Thoracic aorta (tissue), 2 donors: ENCODE measurements at places on chromosomes 2 and 18. TPM values are rescaled to one million over a fixed set of nuclear protein-coding genes. Genes with fewer than 3 reads are reported as not detected.

- no peak for DNase-seq
- H3K36me3 ChIP-seq, result no peaks in the 10 kb centered on the region
- H3K27ac ChIP-seq, result no peak overlapping the region
- no peaks in the 10 kb centered on the region for H3K4me1 ChIP-seq
- no peak overlapping the region for H3K4me3 ChIP-seq
- no peaks in the 10 kb centered on the region for H3K27me3 ChIP-seq
Measured at GRCh38 chr2:25651066-25651465, 22.3 kb downstream of the DTNB start.

DNA sequence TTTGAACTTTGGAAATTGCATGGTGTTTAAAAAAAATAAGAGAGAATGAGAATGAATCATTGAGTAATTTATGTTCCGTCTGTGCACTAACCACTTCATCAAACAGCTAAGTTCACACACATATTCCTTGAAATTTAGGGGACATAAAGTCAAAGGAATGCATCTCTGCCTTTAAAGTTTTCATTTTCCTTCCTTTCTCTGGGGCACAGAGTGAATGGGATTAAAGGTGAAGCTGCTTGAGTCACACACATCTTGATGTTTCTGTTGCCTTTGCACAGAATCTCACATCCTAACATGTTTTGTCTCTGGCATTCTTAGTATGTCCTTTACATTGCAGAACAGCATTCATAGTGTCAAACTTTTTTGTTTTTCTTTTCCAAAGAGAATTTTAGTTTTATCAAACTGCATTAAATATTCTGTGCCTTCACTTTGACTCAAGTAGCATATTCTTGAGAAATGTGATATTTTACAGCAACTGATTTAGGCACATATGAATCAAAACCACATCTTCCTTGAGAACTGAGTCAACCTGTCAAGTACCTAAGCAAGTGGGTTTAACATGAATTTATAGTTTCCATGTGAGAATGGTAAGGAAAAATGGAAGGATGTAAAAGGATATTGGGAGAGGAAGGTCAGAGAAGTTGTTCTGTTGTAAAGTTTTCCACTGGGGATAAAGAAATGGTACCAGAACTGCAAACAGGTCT is 169.1 kb upstream of the THUMPD2 start:
- H3K27me3 ChIP-seq, result no peaks in the 10 kb centered on the region
- H3K4me3 ChIP-seq, result no peak overlapping the region
- no peaks in the 10 kb centered on the region for H3K4me1 ChIP-seq
- DNase-seq, result no peak
- H3K27ac ChIP-seq, result no peak overlapping the region

GRCh38 chr18:26453386-26453901 is 94.9 kb downstream of the KCTD1 start:
- no peaks in the 10 kb centered on the region for H3K36me3 ChIP-seq
- DNase-seq, result no peak
- no peaks in the 10 kb centered on the region for H3K4me1 ChIP-seq
- H3K27ac ChIP-seq, result no peak overlapping the region

- DNase-seq, result no peak
- no peaks in the 10 kb centered on the region for H3K27me3 ChIP-seq
- no peak overlapping the region for H3K27ac ChIP-seq
- no peaks in the 10 kb centered on the region for H3K4me1 ChIP-seq
- no peak overlapping the region for H3K4me3 ChIP-seq
Measured at GRCh38 chr2:119123389-119123788, 35.2 kb downstream of the C1QL2 start.

DNA sequence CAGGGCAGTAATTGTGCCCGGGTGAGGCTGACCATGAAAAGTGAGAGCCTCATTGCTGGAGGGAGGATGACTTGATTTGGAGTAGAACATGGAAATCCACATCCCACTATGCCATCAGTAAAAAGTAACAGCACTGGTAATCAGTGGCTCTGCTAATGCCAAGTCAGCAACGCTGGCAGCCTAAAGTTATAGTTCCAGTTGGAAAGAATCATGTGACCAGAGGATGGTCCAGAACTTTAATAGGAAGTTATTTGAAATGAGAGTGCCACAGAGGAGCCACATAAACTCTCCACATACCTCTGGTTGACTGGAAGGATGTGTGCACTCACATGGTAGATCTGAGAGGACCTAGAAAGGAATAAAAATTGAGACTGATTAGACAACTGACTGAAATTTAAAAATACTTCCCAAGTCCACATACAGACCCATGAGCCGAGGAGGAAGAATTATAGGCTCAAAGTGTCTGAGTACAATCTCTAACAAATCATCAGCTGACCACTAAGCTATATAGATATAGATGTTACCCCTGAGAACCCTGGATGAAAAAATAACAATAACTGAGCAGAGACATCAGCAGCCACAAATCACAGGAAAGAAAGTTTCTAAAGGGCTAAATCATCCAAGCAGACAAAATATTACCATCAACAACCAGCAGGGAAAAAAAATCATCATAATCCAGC is 346.8 kb downstream of the STK39 start:
- H3K4me1 ChIP-seq, result no peaks in the 10 kb centered on the region
- no peaks in the 10 kb centered on the region for H3K36me3 ChIP-seq
- no peak for DNase-seq
- H3K27me3 ChIP-seq, result no peaks in the 10 kb centered on the region
- no peak overlapping the region for H3K4me3 ChIP-seq

DNA sequence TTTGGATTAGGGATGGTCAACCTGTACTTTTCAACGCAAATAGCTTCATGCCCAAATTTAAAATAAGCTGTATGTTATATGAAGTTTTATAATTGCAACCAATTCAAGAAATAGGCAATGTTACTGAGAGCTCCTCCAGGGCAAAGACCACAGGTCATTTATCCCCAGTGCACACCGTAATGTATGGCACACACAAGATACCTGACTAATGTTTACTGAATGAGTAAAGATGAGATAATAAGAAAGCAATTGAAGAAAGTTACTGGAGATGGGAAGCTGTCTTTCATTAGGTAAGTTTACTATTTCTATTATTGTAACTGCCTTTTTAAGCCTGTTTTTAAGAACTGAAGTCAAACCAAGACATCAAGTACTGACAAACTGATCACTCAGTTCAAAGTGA is 184.5 kb upstream of the VRK2 start:
- no peaks in the 10 kb centered on the region for H3K27me3 ChIP-seq
- H3K4me3 ChIP-seq, result no peak overlapping the region
- no peaks in the 10 kb centered on the region for H3K4me1 ChIP-seq
- no peak for DNase-seq

DNA sequence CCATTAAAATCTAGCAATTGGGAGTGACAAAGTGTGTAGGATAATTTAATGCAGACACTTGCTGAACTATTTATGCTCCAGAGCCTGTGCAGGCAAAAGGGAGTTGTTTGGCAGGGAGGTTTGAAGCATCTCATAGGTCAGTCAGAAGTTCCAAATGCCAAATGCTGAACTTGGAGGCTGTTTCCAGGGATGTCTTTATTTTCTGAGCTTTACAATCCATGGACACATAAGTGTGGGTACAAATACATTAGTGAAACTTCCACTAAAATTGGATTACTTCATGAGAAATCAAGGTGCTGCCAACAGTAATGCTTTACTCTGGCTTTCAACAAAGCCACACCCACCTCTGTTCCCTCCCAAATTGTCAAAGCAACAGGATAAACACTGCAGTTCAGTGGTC is 422.1 kb upstream of the SETBP1 start:
- no peaks in the 10 kb centered on the region for H3K36me3 ChIP-seq
- no peaks in the 10 kb centered on the region for H3K27me3 ChIP-seq

DNA sequence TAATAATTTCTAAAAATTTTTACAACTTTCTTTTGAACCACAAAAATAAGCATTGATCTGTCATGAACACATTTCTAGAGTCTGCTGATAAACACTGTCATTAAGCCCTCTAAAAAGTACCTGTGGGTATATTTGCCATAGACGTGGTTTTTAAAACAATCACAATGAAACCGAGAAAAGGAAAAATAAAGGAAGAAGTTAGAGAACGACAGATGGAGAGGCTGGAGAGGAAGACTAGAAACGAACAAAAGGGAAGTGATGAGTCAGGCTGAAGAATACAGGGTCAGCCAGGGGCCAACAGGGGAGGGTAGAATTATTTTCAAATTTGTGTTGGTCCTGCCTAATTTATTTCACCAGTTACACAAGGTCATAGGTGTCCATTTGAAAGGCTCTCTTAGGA is 62.0 kb downstream of the MYL12B start:
- H3K4me3 ChIP-seq, result no peak overlapping the region
- H3K27me3 ChIP-seq, result no peaks in the 10 kb centered on the region
- DNase-seq, result no peak
- H3K27ac ChIP-seq, result no peak overlapping the region
- no peaks in the 10 kb centered on the region for H3K4me1 ChIP-seq

GRCh38 chr2:27956888-27957287 is 66.4 kb downstream of the BABAM2 start:
- H3K27me3 ChIP-seq, result no peaks in the 10 kb centered on the region
- H3K4me3 ChIP-seq, result no peak overlapping the region
- no peaks in the 10 kb centered on the region for H3K36me3 ChIP-seq
- H3K27ac ChIP-seq, result no peak overlapping the region

DNA sequence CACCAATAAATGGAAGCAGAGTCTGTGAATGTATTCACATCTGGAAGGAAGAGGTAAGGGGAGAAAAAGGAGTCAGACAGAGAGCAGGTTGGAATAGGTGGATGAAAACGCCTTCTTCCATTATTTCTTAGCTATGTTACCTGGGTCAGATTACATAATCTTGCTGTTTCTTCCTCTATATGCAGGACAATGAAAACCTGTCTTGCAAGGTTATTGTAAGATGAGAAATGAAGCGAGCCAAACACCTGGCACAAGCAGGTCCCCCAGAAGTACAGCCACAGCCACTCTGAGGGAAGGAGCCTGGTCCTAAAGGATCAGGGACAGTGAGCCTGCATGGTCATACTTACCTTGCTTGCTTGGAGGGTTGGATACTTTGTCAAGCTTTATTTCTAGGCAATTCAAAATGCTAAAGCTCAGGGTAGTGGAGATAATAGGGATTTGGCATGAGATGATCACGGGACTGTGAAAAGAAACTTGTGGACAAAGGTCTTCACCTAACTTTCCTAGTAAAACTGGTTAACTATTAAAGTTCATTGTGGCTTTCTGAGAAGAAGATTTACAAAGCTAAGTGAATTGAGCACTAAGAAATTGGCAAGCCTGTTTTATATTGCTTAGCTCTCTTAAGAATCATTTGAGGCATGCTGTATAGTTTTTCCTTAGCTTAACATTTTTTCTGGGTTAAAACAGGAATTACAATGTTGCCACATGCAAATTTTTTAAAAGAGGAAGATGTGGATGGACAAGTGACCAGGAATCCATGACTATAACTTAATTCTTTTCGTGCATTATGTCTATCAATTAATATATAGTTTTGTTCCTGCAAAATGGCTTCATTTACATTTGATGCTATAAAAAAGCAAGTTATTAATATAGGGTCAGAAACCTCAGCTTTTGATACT is 15.7 kb upstream of the PLA2R1 start:
- no peak overlapping the region for H3K27ac ChIP-seq
- peaks cover 6% of the 10 kb centered on the region for H3K4me1 ChIP-seq
- no peaks in the 10 kb centered on the region for H3K36me3 ChIP-seq
- no peak for DNase-seq
- no peaks in the 10 kb centered on the region for H3K27me3 ChIP-seq

- DNase-seq, result no peak
- H3K27ac ChIP-seq, result peak overlapping the region; percentile 83
- no peaks in the 10 kb centered on the region for H3K27me3 ChIP-seq
- no peaks in the 10 kb centered on the region for H3K36me3 ChIP-seq
- no peak overlapping the region for H3K4me3 ChIP-seq
- peaks cover 68% of the 10 kb centered on the region for H3K4me1 ChIP-seq
Measured at GRCh38 chr18:48825101-48825745, 125.5 kb downstream of the SMAD7 start.

DNA sequence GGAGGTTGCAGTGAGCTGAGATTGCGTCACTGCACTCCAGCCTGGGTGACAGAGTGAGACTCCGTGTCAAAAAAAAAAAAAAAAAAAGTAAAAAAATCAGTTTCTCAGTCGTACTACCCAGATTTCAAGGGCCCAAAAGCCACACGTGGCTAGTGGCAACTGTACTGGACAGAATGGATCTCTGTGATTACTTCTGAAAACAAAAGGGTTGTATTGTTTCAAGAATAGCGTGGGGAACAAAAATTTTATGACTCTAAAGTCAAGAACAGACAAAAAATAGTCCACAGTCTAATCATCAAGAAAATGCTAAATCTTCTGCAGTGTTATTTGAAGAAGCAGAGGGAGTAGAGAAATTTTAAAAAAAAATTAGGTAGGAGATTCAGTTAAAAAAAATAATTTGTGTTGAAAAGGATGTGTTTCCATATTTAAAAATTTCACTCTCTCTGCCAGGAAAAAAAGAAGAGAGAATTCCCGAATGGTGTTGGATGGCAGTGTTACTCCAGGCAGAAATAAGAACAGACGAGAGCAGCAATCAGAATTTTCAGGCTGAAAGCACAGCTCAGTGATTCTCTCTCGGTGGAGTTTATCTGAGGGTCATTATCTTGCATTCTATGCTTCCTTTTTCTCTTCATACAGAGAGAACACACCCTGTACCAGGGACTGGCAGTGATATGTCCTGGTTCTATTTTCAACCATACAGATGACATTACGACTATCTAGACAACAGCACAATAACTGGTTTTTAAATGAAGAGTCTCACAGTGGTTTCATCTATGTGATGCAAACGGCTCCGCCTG is 61.8 kb downstream of the CABYR start:
- H3K27ac ChIP-seq, result no peak overlapping the region
- no peak overlapping the region for H3K4me3 ChIP-seq
- H3K4me1 ChIP-seq, result peaks cover 9% of the 10 kb centered on the region

DNA sequence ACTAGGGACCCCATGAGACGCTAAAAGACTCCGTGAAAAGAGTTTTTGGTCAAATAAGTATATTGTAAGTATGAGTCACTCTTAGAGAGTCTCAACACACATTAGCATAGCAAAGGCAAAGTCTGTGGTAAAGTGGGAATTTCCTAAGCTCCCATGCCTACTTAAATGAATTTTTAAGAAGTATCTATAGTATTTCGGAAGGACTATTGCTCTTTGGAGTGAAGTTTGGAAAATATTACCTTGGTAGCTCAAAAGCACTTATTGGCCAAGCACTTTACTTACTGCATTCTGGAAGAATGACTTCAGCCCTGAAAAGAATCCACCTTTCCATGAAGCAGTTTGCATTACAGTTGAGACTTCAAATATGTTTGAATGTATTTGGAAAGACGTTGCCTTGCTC is 57.1 kb downstream of the CAVIN2 start:
- H3K27me3 ChIP-seq, result no peaks in the 10 kb centered on the region
- H3K27ac ChIP-seq, result no peak overlapping the region
- no peak overlapping the region for H3K4me3 ChIP-seq
- H3K4me1 ChIP-seq, result no peaks in the 10 kb centered on the region

GRCh38 chr18:55096263-55096951 is 137.1 kb upstream of the CCDC68 start:
- H3K4me1 ChIP-seq, result no peaks in the 10 kb centered on the region
- no peak overlapping the region for H3K27ac ChIP-seq
- no peaks in the 10 kb centered on the region for H3K27me3 ChIP-seq
- no peak for DNase-seq
- no peaks in the 10 kb centered on the region for H3K36me3 ChIP-seq

ZSWIM2 gene
- not detected for total RNA-seq

ELAC1 gene
- 5.6 TPM for total RNA-seq

LHCGR gene
- not detected for total RNA-seq

CCT7 gene
- 121 TPM for total RNA-seq

NDC80 gene
- total RNA-seq, result not detected

TMEM178A gene
- total RNA-seq, result 5.4 TPM
